ENCODE measurements at places on chromosomes 4 and X.

- DNase-seq, result no peak
Measured at GRCh38 chr4:156237231-156237630, 283.6 kb upstream of the CTSO start.

GRCh38 chrX:23980011-23980441, 47.0 kb downstream of the KLHL15 start:
- no peak for DNase-seq

GRCh38 chr4:31592293-31592692, 872.1 kb downstream of the PCDH7 start:
- no peak for DNase-seq

DNA sequence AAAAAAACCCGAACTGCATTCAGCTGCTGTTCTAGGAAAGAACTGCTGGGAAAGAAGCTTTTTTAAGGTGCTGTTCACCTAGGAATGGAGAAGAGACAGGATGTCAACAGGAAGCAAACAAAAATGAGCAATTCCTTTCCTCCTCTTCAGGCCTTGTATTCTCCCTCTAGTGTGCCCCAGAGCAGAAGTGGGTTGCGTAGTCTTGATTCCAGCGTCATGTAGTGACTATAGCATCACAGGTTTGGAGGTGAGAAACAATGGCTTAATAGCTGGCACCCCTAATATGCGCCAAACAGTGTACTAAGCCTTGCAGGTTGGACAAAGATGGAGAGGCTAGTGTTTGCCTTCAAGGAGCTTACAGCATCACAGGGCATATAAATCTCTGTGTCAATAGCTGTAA, 146.3 kb upstream of the LCORL start:
- no peak for DNase-seq

DNA sequence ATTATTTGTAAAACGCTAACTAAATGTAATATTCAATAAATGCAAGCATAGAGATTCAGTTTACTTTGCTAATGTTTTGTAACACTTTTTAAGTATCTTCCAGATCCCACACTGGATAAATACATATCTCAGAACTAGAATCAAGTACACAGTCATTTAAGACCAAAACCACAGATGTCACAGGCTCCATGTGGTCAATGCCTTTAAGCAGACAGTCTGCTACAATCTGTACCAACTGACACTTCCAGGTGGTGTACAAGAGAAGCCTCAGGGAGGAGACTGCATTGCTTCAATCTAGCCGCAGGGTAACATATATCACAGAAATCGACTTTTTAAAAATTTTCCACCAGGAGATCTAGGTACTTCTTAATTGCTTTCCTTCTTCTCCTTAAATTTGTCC, 229.6 kb upstream of the DIAPH2 start:
- no peak for DNase-seq

- DNase-seq, result no peak
Measured at GRCh38 chr4:120769227-120769626, 153.3 kb downstream of the PRDM5 start.

DNA sequence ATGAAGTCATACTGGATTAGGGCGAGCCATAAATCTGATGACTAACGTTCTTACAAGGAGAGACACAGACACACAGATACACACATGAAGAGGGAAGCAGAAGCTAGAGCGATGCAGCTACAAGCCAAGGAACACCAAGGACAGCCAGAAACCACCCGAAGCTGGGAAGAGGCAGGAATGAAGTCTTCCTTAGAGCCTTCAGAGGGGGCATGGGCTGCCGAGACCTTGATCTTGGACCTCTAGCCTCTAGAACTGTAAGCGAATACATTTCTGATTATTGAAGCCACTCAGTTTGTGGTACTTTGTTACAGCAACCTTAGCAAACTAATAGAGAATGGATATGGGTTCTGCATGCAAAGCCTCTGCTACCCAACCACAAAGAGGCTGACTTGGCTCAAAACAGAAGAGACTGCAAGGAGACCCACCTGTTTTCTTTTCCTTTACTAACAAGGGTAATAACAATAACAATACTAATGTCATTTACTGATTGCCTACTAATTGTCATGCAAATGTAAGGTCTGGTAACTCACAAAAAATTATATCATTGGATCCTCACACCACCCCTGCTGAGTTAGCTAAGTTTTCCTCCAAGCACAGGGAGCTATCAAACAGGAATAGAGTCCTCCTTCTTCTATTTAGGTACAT, 10.1 kb upstream of the LDB2 start:
- no peak for DNase-seq

GRCh38 chr4:102047616-102048015, 257.1 kb downstream of the BANK1 start:
- no peak for DNase-seq

DNA sequence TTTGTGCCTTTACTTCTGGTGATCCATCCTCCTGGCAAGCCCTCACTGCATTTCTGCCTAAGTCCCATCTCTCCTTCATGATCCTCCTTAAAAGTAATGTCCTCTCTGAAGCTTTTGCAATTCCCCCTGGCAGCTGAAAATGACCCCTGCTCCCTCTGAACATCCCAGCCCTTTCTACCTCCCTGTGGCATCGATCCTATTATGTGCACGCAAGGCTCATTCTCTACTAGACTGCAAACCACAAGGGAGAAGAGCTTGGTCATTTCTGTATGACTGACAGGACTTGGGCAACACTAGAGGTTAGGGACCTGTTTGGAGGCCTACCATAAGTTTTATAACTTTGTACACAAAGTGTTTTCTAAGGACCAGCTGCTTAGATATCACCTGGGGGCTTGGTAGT, 50.8 kb upstream of the RAP2C start:
- no peak for DNase-seq

- peak; percentile 70 for DNase-seq
Measured at GRCh38 chrX:57929373-57929772, 19.1 kb upstream of the ZXDA start.

DNA sequence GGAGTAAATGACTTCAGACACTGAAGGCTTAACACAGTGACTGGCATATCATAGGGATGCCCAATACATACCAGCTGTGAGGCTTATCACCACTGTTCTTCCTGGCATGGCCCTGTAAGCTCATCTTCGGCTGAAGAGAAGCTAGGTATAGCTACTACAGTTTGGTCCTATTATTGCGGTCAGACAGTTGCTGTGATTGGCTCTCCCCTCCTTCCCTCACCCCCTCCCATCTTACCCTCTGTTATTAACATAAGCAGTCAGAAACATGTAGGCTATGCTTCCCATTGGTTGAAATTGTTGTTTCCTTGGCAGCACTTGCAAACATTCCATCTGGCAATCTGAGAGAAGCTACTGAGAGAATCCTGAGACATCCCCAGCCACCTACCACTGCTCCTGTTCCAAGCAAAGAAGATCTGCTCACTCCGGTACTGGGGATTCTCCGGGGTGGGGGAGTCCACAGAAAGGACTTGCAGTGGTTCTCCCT, at the start of gene AKAP14:
AKAP14 (plus strand) TSS at position 51 of the 484 bp plus-strand sequence. CDS start 7,331 bp downstream, outside the sequence.
- no peak for DNase-seq

DNA sequence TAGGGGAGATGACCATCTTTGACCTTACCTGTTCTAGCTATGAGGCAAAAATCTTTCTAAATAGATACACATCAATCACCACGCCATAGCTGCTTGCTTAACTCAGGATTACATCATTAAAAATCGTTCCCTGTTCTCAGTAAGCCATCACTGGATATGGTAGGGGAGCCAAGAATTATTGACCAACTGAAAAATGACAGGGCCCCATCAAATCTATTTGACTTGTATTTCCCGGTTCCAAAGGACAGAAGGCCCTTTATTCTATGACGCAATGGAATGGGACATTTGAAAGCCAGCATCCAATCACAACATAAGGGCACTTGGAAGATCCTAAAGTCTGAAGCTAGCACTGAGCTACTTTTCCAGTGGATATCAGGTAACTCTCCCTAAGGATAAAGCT, 75.6 kb upstream of the NOCT start:
- DNase-seq, result no peak

DNA sequence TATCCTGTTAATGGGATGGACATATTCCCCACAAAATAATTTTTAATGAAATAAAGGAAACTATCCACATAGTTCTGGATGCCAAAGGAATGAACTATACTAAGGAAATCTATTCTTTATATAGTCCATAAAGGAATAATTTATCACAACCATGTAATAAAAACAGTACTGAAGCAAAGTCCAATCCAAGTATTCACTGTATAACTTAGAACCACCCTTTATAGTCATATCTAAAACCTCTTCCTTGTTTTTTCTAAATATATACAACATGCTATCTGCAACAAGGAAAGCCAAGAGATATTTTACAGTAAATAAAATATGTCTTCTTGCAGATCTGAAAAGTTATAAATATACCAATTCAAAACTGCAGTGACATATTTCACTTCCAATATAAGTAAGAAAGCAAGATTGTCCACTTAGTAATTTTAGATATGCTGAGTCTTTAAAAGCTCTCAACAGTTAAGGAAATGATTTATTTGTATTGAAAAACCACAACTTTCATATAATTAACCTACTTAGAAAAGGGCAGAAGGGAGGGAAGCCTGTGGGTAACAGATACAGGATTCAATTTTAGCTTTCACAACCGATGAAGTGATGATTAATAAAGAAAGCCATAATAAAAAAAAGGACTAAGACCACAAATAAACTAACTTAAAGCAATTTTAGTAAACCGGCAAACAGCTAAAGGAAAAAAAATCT, 8.0 kb downstream of the NR3C2 start:
- DNase-seq, result no peak

- DNase-seq, result no peak
Measured at GRCh38 chrX:150704030-150704613, 10.9 kb downstream of the MTMR1 start.

GRCh38 chrX:30568136-30568535, 9.4 kb downstream of the TASL start:
- DNase-seq, result no peak

DNA sequence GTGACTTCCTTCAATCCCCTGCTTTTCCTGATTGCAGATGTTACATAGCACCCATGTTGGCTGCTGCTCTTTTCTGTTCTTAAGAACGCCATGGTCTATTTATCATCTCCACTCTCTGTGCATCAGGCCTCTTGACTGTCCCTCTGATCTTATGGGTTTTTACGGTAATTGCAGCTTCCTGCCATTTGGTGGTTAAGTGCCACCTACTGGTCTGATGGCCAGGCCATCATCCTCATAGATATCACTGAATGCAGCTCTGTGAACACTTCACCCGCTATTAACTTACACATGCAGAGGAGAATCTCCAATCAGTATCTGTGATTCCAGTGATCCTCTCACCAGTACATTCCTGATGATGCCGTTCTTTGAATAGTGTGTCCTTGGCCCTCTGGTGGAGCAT, 382.4 kb downstream of the TRAM1L1 start:
- peak; percentile 41 for DNase-seq

DNA sequence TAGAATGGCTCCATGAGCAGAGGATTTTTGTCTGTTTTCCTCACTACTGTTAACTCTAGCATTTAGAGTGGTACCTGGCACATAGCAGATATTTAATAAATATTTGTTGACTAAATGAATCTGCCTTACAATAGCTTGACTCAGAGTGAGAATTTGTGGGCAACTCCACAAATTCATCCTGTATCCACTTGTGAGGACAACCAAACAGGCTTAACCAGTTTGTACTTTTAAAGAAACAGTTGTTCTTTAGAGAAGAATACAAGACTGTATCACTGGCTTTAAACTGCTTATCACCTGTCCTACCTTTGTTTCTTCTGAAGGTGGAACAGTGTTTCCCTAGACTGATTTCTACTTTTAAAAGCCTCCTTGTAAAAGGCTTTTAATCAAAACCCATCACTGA, 141.3 kb upstream of the SH3RF1 start:
- no peak for DNase-seq

DNA sequence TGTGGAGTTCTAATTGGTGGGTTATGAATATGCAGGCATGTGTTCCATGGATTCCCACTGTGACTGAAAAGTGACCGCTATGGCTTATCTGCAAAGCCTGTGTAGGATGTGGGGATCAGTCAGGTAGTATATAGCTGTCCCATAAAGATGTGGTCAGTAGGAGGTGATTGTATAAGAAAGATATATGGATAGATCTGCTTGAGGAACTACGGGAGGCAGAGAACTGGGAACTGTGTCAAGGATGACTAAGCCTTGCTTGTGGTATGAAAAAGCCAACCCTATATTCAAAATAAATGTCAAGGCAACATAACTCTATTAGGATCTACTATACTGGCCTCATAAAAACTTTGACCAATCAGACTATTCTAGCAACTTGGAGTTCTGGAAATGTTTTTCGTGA, 185.2 kb downstream of the KLHL4 start:
- DNase-seq, result no peak

DNA sequence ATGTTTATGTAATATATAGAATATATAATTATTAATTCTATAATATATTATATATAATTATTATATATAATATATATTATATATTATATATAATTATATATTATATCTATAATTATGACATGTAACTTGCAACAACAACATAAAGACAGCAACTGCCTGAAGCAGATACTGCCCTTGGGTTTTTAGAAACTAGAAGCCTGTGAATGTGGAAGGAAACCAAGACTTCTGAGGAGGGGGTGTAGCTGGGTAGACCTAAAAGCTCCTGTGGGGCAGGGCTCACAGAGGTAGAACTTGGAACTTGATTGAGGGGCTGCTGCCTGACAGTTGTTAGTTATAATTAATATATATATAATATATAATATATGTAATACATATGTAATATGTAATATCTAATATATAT, 167.2 kb upstream of the SLIT2 start:
- no peak for DNase-seq

- DNase-seq, result no peak
Measured at GRCh38 chr4:169975838-169976796, 50.1 kb downstream of the MFAP3L start.

- no peak for DNase-seq
Measured at GRCh38 chr4:134533068-134533467, 331.5 kb upstream of the PABPC4L start.

DNA sequence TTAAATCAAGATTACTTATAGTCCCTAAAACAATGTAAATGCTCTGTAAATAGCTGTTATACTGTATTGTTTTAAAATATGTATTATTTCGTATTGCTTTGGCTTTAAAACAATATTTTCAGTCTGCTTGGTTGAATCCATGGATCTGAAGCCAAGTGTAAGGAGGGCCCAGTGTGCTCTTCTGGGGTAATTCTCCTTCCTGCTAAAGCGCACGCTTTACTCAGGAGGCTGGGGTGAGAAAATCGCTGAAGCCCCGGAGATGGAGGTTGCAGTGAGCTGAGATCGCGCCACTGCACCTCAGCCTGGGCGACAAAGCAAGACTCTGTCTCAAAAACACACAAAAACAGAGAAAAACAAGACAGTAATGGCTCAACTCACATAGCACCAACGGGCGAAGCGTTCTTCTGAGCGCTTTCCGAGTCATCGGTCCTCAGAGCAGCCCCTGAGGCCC, 391 bp upstream of the IDUA start:
- no peak for DNase-seq

DNA sequence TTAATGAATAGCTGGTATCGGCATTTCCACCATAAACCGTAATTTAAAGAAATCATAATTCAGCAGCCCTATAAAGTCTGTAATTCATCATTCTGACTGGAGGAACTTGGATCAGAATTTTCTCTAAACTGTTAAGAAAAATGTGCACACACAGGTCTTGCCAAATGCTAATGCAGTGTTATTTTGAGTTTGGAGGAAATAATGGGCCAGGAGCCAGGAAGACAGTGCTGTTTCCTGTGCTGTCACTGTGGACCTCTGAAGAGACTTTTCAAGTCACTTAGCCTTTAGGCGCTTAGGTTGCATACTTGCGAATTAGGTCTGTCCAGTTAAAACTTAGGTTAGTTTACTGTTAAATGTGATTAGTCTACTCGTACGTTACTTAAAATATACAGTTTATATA, 137.5 kb upstream of the ANXA3 start:
- no peak for DNase-seq

- no peak for DNase-seq
Measured at GRCh38 chr4:120853161-120853935, 69.2 kb downstream of the PRDM5 start.
